ENCODE measurements at places on chromosomes 3 and 15.

GRCh38 chr15:68399096-68400065, 32.6 kb downstream of the ITGA11 start:
- no peak for DNase-seq

DNA sequence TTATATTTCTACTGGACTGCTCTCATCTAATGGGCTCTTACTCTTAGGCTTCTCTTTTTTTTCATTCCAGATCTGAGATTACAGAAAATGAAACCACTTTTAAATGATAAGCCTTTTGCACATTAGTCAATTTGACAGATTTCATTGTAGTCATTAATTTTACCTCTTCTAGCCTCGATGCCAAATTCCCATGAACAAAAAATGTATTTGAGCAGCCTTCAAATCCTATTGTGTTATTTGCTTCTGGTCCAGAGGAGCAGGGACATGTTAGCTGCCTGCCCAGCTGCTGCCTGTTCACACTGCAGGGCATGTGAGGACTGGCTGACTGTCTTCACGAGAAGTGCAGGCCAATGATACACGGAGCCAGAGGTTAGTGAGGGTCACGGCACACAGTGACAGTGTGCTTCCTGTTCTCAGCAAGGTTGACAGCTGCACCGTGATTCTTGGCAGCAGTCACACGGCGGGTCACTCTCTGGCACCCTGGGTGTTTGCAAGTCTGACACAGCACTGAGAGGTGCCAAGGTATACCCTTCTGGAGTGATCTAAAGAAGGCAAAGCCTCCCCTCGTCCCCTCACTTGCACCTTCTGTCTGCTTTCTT, 40.8 kb downstream of the KAT2B start:
- DNase-seq = peak; percentile 96

- DNase-seq = peak; percentile 86
These were observed at the start of gene SH3BP5 for GRCh38 chr3:15332405-15333098. TSS of gene SH3BP5 (minus strand) at chr3:15332586. CDS start at chr3:15332408, 178 bp downstream.

DNA sequence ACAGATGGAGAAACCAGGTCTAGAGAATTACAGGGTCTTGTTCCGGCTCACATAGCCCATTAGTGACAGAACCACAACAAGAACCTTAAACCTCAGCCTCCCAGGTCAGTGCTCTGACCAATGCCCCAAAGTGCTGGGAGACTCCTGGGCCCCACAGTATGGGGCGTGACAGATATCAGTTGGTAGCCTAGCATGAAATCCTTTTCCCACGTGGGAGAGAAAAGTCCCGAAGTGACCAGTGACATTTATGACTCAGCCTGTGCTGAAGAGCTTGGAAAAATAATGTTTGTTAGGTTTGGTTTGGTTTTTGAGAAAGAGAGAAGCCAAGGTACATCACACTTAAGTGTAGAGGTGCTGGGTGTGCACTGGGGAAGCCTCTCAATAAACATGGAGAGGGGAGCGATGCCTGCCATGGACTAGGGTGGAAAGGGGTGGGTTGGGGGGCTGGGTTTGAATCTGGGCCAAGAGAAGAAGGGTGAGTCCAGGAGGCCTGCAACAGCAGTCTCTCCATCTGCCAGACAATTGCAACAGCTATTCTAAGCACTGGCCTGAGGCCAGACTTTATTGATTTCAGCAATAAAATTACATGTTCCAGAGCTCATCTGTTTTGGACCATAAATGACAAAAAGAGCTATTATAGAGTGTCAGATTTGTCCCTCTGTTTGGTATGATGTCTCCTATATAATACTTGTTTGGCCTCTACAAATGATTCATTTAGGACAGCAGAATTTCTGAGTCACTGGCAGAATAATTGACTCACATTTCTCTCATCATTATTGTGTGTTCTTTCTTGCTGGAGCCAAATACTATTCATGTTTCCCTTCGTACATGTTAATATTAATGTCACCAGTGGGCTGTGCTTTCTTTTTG, 43.4 kb downstream of the C2CD4A start:
- peak; percentile 78 for DNase-seq

DNA sequence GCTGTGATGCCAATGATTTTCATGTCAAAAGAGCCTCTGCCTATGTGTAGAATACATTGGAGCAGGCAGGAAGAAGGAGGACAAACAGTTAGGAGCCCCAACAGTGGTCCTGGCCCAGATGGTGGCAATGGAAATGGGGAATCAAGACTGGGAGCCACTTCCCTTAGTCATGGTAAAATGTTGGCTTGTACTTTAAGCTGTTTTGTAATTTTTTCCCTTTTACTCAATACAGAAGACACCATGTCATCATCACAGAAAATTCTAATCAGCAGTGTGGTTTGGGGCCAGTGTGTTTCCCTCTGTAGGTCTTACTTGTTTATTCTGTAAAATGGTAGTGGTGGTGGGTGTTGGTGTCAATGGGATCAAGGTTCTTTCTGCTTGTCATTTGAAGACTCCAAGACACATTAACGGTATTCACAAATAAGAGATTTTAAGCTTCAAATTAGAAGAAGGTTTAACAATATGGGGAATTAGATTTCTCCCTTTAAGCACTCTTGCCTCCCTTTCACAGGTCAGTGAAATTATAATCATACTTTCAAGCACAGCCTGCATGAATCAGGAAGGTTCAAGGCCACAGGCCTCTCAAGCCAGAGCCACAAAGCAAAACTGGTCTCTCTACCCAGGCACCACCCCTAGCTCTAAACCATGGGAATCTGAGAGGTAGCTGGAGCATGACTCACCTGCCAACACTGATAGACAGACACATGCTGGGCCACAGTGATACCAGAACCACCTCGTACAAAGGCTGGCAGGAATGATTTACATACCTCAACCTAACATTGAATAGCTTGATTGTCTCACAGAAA, 24.9 kb downstream of the SIAH2 start:
- peak; percentile 50 for DNase-seq

DNA sequence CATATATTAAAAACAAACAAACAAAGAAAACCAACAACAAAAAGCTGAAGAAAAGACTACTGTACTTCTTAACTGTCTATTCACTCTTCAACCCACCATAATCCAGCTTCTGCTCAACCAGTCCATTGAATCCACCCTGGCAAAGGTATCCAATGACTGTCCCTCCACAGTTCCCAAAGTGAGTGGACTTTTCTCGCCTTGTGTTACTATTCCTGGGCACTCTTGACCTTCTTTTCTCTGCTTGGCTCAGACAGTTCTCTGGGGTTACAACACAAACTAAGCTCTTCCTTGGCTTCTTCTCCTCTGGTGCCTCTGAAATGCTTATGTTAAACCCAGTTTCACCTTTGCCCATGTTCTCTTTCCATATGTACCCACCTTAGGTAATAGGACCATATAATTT, 420.2 kb downstream of the PLCL2 start:
- DNase-seq = no peak

GRCh38 chr3:132199451-132199850, 117.8 kb upstream of the ACP3 start:
- no peak for DNase-seq

- no peak for DNase-seq
These were observed 68.3 kb downstream of the SLCO3A1 start for GRCh38 chr15:91921843-91922198.

- DNase-seq = no peak
These were observed 103.2 kb upstream of the BNIP2 start for GRCh38 chr15:59792359-59792758.

GRCh38 chr3:24951180-24951579, 456.5 kb upstream of the THRB start:
- DNase-seq = no peak

GRCh38 chr3:133701435-133702358, 40.0 kb upstream of the TOPBP1 start:
- DNase-seq = no peak

DNA sequence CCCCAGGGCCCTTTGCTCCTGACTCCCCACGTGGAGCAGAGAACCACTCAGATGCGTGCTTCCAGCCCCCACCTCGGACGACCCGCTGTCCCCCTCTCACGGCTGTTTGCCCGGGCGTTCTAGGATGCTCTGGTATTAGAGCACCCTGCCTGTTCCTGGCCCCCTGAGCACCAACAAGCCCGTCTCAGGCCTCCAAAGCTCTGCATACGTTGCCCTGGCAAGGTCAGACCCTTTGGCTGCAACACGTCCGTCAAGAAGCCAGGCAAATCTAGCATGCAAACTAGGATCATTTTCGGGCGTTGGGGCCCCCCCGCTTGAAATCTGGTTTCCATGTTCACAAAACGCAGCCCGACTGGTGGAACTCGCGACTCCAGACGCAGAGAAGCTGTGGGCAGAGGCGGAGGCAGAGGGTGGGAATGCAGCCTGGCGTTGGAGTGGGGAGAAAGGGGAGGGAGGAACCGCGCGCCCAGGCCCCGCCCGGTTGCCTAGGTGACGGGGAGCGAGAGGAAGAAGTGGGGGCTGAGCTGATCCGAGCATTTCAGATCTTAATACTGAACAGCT, 86.2 kb upstream of the PIAS1 start:
- DNase-seq = peak; percentile 70

DNA sequence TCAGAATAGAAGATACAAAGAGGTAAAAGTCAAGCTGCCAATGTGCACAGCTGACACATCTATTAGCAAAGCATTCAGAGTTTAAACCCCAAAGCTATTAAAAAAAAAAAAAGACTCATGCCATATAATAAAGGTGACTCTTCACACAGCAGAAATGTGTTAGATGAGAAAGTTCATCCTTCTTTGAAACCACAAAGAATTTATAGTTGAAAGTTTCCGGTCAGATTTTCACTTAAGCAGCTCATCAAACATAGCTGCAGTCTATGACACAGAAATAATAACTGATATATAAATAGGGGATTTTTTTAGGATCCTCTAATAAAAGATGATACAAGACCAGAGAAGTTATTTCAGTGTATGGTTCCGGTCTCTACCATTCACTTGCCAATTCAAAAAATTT, 76.6 kb downstream of the WWTR1 start:
- no peak for DNase-seq

DNA sequence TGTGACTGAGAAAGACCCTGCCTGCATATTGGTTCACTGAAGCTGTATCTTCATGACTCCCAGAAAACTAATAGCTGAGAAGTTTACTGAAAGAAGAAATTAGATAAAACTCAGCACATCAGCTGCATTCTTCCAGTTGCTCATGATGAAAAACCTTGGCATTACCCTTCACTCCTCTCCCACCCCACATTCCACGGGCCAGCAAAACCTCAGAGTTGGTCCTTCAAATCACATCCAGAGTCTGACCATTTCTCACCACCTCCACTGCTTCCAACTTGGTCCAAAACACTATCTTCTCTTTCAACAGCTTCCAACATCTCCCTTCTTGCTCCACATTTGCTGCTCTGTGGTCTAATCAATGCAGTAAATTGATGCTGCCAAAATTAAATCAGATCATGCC, 97.1 kb downstream of the CD47 start:
- no peak for DNase-seq

- DNase-seq = no peak
These were observed 408.0 kb downstream of the NAALADL2 start for GRCh38 chr3:175267121-175267531.

GRCh38 chr15:78978601-78979179, 33.8 kb upstream of the CTSH start:
- DNase-seq = no peak

DNA sequence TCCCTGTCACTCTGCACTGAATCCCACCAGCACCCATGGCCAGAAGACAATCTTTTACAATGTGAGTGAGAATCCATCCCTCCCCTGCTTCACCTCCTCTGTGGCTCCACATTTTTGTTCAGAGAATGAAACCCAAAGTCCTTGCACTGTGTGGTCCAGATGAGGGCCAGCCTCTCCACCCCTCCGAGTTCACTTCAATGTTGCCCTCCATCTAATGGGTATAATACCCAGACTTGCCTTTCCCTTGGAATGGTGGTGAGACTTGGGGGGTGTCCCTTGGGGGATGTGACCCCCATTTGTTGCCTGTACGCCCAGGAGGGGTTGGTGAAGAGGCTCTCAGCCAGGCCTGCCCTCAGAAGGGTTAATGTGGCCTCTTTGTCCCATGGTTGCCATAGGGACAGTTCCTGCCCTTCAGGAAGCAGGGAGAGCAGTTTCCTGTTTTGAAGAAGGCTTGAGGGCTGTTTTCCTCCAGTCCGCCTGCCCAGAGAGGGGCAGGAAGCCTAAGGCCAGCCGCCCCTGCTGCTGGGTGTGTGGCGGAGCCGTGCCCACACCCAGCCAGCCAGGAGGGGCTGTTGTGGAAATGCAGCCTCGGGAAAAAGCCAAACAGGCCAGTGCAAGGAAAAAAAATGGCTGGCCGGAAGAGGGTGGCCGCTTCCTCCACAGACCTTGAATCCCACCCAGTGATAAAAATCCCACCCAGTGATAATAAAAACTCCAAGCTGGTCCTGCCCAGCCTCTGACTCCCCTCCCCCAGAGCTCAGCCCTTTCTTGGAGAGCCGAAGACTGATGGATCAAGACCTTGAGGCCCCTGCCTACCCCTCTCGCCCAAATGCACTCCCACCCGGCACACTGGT, 14.6 kb upstream of the FGD5 start:
- no peak for DNase-seq

DNA sequence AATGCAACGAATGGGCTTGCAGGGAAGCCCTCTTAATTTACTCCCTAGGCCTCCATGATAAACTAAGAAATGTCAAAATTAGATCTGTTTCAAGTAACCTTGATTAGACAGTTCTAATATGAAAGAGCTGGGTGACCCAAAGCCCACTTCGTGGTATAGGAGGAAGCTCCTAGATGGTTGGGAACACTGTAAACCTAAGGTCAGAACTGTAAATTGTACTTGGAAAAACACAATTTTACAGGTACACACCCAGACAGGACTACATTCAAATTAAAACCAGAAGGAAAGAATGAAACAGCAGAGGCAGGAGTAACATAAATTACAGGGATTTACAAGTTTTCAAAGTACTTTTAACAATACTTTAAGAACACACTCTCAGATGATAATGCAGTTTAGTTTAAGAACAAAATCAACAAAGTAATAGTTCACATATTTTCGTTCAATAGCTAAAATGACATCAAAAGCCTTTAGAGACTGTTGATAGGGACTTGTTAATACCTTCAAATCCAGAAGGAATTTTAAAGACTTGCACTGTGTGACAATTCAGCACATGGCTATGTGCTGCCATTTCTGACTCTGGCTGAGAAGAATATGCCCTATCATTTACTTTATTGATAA, 18.4 kb downstream of the ISL2 start:
- no peak for DNase-seq

- no peak for DNase-seq
These were observed 417.6 kb downstream of the TIGIT start for GRCh38 chr3:114711321-114711886.

DNA sequence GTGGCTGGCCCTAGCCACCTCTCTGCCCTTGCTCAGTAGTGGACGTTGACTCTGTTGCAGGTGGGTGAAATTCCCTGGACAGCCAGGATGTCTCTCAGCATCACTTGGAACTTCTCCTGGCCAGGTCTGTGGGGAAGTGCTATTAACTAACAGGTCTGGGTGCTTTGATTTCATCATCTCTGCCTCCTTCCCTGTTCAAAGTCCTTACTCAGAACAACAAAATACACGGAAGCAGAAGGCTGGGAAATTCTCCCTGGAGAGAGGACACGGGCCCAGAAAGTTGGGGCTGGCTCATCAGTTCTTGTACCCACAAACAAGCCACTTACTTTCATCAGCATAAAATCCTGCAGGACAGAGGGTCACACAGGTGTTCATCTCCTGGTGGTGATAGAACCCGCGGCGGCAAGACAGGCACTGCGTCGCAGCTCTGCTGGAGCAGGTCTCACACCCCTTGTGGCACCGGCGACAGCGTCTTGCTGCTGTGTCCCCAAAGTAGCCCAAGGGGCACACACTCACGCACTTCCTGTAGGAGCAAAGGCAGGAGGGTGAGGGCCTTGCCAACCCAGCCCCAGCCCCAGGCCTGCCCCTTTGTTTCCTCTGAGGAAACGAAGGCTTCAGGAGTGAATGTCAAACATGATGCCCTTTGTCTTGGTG, 29.6 kb upstream of the SNRPA1 start:
- no peak for DNase-seq

GRCh38 chr3:192869131-192870031, 48.3 kb downstream of the MB21D2 start:
- DNase-seq = no peak

Data from right lobe of liver (tissue), 6 donors.